ENCODE measurements at places on chromosomes 2 and 18.

- DNase-seq: peak; percentile 22
These were observed 45.4 kb downstream of the EXOC6B start for GRCh38 chr2:72780477-72780876.

DNA sequence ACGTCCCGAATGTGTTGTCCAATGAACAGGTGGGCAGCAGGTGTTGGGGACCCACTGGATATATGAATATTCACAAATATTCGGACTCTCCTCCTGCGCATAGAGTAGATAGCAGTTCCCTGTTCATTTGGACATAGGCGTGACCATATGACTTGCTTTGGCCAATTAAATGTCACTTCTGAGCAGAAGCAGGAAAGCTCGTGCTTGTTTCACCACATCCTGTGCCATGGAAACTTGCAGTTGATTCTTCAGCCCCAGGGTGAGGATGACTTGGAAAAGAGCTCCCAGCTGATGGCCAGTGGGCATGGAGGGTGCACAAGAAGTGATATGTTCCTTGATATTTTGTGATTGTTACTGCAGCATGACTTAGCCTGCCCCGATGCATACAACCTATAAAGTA, 52.6 kb downstream of the PTPRM start:
- DNase-seq: no peak

DNA sequence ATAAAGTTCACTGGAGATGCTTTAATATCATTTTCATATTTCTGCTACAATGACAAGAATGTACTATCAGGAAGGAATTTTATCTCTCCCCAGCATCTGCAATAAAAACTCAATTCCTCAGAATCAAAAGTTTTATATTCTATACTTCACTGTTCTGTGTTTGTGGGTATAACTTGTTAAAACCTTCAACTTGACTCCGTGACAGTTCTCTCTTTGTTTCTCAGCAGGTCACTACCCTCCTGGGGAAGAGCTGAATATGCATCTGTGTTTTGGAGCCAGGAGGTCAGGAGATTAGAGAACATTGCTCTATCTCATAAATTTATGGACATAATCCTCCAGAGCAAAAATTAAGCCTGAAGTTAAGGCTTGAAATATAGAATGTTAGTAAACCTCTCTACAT, 411.4 kb downstream of the TRIB2 start:
- DNase-seq: no peak

GRCh38 chr18:79818631-79819030, 20.9 kb downstream of the KCNG2 start:
- DNase-seq: no peak

GRCh38 chr2:18611184-18611583, 21.8 kb upstream of the NT5C1B start:
- DNase-seq: no peak

DNA sequence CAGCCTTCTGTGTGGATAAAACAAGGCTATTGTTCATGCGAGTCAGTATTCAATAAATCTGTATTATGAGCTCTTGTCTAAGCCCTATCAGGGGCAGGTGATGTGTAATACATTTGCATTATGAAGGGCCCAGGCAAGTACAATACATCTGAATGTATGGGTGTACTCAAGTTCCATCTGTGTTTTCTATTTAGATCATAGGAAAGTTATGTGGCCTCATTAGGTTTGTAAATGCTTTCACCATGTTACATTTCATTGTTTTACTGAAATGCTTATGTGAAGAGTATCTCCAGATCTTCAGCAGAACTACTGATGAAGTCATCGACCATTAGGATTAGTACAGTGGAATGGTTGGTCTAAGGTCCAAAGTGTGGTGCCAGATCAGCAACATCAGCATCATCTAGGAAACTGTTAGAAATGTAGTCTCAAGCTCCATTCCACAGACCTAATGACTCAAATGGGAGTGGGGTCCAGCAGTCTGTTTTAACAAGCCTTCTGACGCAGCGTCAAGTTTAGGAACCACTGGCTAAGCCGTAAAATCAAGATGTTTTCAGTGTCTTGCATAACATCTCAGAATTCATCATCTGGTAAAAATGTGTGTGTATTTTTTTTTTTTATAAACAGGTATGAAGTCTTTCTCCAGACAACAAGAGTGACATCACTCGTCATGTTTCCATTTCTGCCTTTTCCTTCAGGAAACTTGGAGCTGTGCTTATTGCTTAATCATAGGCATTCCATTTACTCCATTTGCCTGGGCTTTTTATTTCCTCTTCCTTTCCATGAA, 80.5 kb downstream of the LYPD6 start:
- DNase-seq: peak; percentile 83

- peak; percentile 9 for DNase-seq
These were observed at the start of gene NOSTRIN for GRCh38 chr2:168801961-168802858. TSS of gene NOSTRIN (plus strand) at chr2:168802637. CDS start at chr2:168802647, 10 bp downstream.

- DNase-seq: no peak
These were observed 30.0 kb upstream of the CYP1B1 start for GRCh38 chr2:38105922-38106321.

DNA sequence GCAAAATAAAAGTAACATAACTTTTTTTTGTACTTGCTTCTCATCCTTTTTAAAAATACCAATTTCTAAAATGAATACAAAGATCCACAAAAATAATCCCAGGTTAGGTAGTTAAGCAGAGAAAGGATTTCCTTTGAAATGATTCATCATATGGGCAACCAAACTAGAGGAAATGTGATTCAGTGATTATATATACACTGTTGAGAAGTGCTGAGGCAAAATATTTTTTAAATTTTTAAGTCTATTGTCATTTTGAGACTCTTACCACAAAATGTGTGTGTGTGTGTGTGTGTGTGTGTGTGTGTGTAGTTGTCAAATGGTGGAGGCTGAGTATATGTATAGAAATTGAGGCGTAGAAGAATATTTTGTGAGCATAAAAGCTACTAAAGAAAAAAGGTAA, 1075.3 kb downstream of the LRP1B start:
- DNase-seq: no peak

GRCh38 chr18:10153924-10154752, 240.3 kb downstream of the VAPA start:
- DNase-seq: no peak

GRCh38 chr2:70069049-70069448, 18.2 kb upstream of the PCBP1 start:
- no peak for DNase-seq

DNA sequence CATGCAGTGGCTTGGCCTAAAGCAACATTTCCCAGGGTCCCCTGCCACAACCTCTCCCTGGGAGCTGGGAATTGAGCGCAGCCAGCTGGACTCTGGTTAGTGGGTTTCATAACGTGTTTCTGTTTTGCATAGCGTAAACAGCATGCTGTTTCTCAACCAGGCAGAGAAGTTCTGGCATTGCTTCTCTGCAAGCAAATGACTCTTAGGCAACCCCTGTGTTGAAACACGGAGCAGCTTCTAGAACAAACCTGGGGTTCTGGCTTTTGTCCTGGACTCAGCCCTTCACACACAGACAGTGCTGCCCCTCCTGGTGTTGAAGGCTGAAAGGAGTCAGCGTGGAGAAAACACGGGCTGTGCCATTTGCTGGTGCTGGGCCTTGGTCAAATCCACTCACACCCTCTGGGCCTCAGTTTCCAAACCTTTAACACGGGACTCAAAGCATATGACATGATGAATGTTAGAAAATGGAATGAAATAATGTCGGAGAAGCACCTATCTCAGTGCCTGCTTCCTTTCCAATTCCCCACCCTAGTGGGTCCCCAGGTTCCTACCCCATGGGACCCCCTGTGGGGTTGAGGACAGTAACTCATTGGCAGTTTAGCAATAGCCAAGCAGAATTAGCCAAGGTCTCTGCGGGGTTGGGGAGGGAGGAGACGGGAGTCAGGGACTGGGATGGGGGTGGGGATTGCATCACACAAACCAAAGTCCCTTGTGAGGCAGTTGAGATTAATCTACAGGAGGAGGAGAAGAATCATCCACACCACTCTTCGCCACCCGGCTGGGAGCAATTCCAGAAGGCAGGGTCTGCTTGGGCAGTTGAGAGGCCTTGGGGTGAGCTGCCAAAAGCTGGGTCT, 30.2 kb upstream of the IL1R2 start:
- peak; percentile 88 for DNase-seq

DNA sequence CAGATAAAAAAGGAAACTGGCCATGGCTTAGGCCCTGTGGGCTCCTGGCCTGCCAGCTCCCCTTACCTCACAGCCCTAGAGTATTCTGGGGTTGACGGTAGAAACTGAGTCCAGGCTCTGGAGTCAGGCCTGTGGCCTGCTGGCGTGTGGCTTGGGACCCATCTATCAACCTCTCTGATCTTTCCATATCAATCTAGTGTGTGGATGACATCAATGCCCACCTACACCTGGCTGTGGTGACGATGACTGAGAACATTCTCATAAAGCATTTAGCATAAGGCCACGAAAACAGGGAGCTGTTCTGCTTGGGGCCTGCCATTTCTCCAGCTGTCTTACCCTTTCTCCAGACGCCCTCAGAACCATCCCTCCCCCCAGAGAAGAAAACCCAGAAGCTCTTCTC, 17.9 kb downstream of the PCARE start:
- DNase-seq: no peak

DNA sequence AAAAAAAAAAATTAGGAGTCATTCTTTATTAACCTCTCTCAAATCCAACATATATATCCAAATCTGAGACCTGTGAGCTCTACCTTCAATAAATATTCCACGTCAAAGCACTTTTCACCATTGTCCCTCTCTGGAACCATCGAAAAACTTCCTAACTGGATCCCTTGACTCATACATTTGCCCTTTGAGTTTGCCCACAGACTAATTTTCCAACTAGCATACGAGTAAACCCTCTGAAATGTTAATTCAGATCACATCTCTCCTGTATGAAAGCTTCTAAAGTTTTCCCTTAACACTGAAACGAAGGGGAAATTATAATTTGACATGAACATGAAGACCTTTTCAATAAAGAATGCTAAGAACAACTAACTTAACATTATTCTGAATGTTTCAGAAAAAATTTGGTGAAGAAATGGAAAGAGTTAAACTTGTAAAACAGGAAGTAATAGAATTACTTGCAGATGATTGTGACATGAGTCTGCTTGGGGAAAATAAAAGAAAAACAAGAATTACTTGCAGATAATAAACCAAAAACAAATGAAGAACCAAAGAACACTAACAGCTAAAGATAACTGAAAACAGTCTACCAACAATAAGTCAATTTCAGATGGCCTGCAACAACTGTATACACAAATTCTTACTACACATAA, 110.6 kb downstream of the C2orf74 start:
- DNase-seq: no peak

DNA sequence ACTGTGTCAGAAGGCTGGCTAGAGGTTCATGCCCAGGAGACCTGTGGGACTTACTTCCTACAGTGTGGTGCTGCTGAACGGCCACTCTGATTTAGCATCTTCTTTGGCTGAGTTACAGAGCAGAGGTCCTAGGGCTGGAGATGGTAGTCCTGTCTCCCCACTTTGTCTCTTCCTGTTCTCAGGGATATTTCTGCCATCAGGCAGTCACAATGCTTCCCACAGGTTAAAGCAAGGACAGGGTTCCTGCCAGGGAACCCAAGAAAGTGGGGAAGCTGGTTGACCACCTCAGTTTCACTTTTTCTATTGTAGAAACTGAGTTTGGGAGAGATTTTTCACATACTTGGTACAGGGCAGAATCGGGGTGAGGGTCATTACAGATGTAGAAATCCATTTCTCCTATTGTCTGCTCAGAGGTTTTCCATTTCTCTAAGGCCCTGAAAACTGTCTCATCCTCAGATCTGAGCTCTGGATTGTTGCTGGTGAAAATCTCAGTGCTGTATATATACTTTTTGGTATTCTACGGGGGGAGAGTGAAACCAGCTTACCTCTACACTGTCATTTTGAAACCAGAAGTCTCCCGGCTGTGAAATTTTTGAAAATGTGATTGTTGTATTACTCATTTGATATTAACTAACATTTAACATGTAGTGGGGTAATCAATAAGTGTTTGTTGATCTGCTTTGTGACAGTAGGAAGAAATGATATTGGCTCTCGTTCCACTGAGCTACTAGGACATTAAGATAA, 37.0 kb upstream of the MEP1B start:
- no peak for DNase-seq

Data from muscle of back (tissue), 13 donors.